CD4-positive, alpha-beta T cell treated with Interleukin-6 for 4 hours (primary cell): ENCODE measurements at places on chromosomes 3 and 15.
A peak's percentile ranks its signal among the peaks of the same experiment; 100 is the strongest.

- no peak for DNase-seq
Measured at GRCh38 chr3:140273542-140274195, 338.7 kb downstream of the CLSTN2 start.

DNA sequence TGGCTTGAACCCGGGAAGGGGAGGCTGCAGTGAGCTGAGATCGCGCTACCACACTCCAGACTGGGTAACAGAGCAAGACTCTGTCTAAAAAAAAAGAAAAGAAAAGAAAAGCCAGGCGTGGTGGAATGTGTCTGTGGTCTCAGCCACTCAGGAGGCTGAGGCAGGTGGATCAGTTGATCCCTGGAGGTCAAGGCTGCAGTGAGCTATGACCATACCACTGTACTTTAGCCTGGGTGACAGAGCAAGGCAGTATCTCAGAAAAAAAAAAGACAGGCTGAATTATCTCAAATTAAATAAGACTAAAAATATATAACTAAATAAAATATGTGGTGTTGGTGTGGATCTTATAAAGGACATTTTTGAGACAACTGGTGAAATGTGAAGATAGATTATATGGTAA is 20.6 kb downstream of the SMARCC1 start:
- DNase-seq = no peak

- DNase-seq = no peak
Measured at GRCh38 chr3:58536501-58537411, at the start of gene ACOX2. ACOX2 (minus strand) TSS chr3:58537190; CDS start chr3:58535106, 2,084 bp downstream.

DNA sequence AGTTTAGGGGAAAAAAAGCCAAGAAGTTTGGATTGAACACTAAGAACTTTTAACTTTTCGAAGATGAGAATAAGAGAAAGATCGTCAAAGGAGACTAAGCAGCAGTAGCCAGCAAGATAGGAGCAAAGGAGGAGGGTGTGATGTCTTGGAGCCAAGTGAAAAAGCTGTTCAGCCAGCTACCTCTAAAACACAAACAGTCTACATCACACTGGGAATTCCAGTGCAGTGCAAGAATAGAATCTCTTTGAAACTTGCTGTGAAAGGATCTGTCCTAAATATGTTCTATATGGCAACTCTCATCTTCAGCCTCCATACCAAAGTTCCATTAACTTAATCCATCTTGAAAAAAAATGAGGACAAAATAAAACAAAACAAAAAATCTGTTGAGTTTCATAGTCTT is 541.5 kb downstream of the MAGI1 start:
- DNase-seq = no peak

DNA sequence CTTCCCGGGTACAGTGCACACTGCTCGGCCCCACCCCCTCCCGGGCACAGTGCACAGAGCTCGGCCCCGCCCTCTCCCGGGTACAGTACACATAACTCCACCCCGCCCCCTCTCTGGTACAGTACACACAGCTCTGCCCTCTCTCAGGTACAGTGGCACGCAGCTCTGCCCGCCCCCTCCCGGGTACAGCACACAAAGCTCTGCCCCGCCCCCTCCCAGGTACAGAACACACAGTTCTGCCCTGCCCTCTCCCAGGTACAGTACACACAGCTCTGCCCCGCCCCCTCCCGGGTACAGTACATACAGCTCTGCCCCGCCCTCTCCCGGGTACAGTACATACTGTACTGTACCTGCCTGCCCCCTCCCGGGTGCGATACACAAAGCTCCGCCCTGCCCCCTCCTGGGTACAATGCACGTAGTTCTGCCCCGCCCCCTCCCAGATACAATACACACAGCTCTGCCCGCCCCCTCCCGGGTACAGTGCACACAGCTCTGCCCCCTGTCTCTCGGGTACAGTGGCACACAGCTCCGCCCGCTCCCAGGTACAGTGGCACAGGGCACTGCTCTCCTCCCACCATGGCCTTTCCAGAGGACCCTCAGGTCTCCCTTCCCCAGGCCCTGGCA is 16.4 kb upstream of the PRR20G start:
- DNase-seq = no peak

DNA sequence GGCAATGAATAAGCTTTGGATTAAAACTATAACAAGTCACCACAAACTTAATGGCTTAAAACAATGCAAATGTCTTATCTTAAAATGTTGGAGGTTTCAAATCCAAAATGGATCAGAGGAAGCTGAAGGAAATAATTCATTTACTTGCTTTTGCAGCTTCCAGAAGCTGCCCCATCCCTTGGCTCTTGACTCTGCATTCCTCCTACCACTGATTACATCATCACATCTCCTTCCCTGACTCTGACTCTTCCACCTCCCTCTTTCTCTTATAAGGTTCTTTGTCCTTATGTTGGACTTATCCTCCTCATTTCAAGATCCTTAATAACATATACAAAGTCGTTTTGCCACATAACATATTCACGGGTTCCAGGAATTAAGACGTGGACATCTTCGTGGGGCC is 982.8 kb upstream of the ROBO1 start:
- DNase-seq = no peak

DNA sequence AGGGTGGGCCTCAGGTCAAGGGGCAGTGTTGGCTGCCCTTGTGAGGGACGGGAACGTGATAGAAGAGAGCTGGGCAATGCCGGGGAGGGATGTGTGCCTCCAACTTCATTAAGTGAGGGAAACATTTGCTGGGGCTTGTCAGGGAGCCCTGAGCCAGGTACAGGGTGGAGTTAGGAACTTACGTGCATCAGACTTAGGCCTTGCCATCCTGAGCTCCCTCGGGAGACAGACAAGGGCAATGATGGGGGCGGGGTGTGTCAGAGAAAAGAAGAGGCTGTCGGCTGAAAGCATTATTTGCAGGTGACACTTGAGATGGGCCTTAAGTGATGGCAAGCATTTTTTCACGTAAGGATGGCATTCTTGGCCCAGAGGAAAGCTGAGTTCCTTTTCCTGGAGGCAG is 1.6 kb downstream of the FAM131A start:
- DNase-seq = no peak

GRCh38 chr3:113948015-113948917 is 453 bp downstream of the ZDHHC23 start:
- peak; percentile 28 for DNase-seq

- DNase-seq = no peak
Measured at GRCh38 chr3:10523561-10523960, 18.2 kb upstream of the ATP2B2 start.

- DNase-seq = no peak
Measured at GRCh38 chr3:42658771-42659390, 5.4 kb downstream of the ZBTB47 start.

- no peak for DNase-seq
Measured at GRCh38 chr3:37028329-37028728, 35.0 kb downstream of the MLH1 start.

- DNase-seq = no peak
Measured at GRCh38 chr3:164806188-164806587, 272.1 kb downstream of the SI start.

DNA sequence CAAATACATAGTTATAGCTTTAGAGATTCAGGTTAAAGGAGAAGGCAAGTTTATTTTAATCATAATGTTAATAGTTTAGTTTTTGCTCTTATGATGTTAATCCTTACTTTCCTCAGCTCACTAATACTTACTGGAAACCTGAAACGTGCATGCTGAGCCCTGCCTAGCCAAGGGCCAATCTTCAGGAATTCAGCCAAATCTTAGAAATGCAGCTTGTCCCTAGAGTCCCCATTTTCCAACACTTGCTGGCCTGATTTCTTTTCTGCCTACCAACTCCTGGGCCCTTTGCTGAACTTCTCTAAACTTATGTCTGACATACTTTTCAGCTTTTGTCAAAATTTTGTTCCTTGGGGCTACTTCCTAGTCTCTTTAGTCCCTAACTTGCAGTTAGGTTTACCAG is 22.8 kb downstream of the BCHE start:
- no peak for DNase-seq

DNA sequence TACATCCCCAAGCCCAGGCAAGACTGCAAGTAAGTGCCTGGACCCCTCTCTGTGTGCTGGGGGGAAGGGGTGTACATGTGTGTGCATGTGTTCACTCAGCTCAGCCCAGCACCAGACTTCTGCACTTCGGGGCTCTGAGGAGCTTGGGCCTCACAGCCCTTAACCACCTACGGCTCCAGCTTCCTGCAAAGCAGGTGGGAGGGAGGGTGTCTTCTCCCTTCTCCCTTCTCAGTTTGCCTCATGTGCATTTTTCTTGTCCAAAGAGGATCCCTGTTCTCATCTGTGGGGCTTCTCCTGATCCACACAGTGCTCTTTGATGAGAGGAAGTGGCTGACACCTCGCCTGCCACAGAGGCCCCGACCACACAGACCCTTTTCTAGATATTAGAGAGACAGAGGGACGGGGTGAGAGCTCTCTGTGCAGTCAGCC is 69.3 kb downstream of the MESD start:
- no peak for DNase-seq

- no peak for DNase-seq
Measured at GRCh38 chr15:79629687-79630086, 197.6 kb downstream of the MINAR1 start.

GRCh38 chr3:151171145-151171757 is 31.8 kb downstream of the GPR171 start:
- peak; percentile 60 for DNase-seq

- DNase-seq = no peak
Measured at GRCh38 chr3:108037770-108038169, 53.1 kb downstream of the CD47 start.

GRCh38 chr3:50237754-50238548 is 1.9 kb downstream of the GNAI2 start:
- DNase-seq = peak; percentile 91

DNA sequence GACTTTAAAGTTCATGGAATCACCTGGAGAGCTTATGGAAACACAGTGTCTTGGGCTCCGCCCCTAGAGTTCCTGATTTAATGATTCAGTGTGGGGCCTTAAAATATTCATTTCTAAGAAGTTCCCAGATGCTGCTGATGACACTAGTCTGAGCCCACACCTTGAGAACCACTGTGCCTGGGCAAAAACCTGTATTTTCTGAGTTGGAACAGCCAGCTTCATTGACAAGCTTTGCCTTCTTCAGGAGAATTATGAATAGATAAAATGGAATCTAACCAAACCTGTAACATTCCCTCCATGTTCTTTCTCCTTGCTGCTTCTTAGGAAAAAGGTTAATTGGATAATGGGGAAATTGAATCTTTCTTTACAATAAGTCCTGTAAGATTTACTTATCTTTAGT is 490.7 kb downstream of the DIPK2A start:
- no peak for DNase-seq

DNA sequence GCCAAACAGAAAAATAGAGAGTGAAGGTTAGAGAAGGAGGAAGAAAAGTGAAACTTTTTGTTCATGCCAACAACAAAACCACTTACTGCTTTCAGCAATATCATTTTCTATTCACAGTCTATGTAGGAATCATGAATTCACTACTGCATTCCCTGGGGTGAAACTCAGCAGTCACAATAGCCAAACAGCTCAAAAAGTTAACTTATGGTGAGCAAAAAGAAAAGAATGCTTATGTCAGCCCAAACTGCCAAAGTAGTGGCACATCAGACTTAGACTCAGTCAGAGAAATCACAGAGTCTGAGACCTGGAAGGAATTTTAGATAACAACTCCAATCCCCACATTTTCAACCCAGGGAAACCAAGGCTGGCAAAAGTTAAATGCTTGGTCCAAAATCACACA is 238.7 kb upstream of the TMCO5A start:
- no peak for DNase-seq
